ENCODE measurements at places on chromosomes 4 and X.
A peak's percentile ranks its signal among the peaks of the same experiment; 100 is the strongest.

DNA sequence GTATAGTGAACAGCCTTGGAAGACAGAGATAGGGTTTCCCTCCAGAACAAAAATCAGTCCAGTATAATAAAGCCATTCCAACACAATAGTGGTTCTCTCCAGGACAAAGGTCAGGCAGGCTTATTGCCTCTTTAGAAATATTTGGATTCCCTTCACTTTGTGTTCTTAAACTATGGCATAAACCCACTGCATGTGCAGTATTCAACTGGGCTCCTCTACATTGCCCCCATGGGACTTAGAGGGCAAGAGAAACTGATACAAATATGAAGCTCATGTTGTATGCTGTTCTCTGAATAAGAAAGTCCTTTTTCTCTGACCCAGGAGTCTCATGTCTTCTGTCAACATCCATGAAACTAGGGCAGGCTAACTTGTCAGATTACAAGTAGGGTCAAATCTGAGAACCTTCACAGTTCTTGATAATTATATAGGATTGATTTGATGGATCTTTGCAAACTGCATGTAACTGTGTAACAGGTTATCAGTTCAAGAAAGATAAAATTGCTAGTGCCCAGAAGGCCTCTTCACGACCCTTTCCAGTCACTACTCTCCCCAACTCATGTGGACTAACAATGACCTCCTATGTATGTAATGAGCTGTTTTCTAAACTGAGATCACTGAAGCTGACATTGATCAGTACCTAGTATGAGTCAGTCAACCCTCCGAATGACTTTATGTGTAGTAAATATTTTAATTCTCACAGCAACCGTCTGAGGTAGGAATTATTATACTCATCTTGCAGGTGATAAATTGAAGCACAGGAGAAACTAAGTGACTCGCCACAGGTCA, 31.9 kb upstream of the FAM9C start:
- no peak for DNase-seq

DNA sequence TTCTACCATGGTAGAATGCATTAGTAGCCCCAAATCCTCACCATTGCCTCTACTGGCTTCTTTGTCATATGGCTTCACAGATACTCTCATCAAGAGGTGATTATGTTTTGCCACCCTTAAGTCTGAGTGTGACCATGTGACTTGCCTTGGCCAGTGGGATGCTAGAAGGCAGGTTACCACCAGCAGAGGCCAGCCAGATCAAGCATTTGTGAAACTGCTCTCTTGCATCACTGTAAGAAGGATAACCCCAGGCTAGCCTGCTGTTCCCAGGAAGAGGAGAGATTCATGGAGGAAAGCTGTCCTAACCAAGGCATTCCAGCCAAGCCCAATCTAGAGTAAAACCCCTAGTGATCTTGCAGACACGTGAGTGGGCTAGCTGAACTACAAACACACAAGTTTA, 46.8 kb downstream of the USP46 start:
- no peak for DNase-seq

DNA sequence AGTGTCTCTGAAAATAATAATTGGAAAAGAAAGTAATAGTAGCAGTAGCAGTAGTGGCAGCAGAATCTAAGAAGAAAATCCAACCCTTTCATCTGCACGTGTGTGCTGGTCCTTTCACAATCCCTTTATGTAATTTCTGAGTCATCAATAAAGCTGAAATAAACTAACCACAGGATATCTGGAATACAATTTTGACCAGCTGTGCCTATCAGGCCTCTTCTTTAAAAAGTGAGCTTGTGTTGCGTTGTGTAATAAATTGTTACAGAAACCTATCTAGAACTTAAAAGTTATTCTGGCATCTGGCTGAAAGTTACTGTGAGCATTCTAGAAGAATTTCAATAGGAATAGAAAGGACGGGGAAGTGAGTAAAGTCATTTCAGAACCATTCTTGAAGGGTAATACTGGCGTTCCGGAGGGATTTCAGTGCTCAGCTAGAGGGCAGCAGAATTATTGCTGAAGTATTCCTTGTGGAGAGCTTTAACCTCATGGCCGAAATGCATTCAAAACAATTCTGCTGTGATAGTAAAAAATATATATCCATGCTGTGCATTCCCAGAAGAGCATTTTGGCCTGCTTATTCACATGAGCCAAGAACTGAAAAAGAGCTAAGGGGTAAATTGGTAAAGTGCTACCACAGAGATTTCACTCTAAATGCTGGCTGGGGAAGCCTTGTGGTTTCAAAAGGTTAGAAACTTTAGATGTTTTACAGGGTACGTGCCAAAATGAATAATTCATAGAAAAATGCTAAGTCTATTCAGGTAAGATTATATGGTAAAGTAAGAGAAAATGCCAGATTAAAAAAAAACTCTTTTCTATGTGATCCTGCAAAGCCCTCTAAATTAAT, 260.6 kb downstream of the NKX6-1 start:
- no peak for DNase-seq

GRCh38 chrX:136162827-136163570, 15.7 kb downstream of the FHL1 start:
- no peak for DNase-seq

DNA sequence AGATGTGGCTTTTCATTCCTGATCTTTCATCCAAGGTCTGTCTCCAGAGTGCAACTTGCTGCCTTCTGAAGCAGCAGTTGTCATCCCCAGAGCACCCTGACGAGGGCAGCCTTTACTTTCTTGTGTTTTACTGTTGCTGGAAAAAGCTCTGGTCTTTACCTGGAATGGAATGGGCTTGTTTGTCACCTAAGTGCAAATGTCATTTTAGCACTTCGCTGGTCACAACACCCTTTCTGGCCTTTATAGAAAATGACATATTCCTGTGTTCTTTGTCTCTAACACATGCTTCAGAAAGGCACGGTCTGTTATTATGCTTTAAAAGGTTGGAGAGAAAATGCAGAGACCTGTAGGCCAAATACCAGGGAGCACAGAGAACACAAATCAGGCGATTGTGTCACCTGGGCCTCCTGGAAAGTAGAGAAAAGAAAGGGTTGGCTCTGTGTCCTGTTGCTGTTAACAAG, 332.7 kb upstream of the IGFBP7 start:
- DNase-seq = no peak

- DNase-seq = no peak
Measured at GRCh38 chr4:337932-338758, 531 bp downstream of the ZNF141 start.

- DNase-seq = no peak
Measured at GRCh38 chr4:14434916-14435315, 567.4 kb upstream of the CPEB2 start.

- DNase-seq = no peak
Measured at GRCh38 chr4:156815717-156816359, 155.8 kb downstream of the PDGFC start.

DNA sequence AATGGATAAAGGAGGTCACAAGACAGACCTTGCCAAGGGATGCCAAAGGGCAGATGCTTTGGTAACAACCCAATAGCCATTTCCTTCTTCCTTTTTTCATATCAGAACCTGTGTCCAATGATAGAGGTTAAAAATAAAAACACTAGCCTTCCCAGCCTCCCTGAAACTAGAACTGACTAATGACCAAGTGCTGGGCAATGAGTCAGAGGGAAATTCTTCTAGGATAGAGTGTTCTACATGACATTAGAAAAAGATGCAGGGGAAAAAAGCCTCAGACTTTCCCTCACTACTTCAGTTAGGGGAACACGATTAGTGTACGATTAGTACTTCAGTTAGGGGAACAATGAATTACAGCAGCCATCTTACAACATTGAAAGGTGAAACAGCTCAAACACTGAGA, 29.3 kb upstream of the FAM47C start:
- DNase-seq = no peak

- no peak for DNase-seq
Measured at GRCh38 chr4:123468479-123469031, 72.0 kb downstream of the SPRY1 start.

- DNase-seq = no peak
Measured at GRCh38 chr4:176475067-176475466, 155.3 kb downstream of the SPCS3 start.

DNA sequence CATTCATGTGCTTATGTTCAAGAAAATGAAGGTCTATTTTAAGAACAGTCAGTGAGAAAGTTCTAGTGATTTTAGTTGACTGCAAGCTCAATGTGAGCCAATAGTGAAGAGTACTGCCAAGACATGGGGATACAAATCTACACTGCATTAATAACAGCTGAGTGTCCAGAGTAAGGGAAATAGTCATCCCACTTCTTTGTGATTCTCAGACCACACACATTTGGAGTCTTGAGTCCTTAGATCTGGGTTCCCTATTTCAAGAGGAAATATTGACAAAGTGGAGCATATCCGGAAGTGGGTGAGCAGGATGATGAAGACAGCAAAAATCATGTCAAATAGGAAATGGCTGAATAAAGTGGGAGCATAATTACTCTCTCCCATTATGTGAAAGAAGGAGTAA, 171.1 kb downstream of the LARP7 start:
- DNase-seq = no peak

- DNase-seq = no peak
Measured at GRCh38 chr4:25867781-25868294, 5.0 kb upstream of the SEL1L3 start.

- no peak for DNase-seq
Measured at GRCh38 chr4:85732124-85732523, 257.2 kb downstream of the ARHGAP24 start.

GRCh38 chrX:123849096-123849495, 10.8 kb upstream of the XIAP start:
- DNase-seq = no peak

DNA sequence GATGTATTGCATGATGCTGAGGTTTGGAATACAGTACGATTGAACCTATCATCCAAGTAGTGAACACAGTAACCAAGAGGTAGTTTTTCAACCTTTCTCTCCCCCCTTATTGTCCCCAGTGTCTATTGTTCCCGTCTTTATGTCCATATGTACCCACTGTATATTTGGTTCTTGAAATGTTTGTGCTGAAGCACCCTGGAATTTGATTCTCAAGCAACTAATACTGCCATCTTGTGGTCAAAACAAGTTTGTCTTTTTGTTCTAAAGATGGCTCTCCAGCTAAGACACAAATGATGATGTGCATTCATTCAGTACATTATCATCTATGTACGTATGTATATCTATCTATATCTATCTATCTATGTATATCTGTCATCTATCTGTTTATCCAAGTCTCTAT, 33.5 kb upstream of the DCX start:
- no peak for DNase-seq

GRCh38 chr4:78129383-78130108, 72.4 kb downstream of the FRAS1 start:
- DNase-seq = no peak

DNA sequence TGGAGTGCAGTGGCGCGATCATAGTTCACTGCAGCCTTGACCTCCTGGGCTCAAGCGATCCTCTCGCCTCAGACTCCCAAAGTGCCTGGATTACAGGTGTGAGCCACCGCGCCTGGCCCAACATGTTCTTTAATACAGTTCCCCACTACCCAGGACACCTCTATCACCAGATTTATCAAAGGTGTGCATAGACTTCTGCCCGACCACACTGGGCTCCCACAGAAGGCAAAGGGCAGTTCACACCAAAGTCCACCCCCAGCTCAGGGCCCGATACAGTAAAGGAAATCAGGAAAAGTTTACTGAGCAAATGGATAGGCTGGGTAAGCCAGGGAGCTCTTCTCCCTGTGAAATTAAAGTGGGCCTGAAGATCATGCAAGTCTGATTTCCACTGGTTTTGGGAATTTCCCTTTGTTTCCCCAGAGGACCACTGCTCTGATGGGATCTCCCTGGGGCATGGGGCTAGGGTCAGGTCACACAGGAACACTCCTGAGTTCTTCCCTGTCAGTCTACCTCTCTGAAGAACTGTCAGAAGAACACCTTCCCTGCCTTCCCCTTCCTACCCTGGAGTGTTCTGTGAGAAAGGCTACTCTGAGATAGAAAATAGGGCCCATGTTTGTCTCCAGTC, 17.7 kb upstream of the PIM2 start:
- no peak for DNase-seq

- no peak for DNase-seq
Measured at GRCh38 chr4:173411106-173411693, 12.3 kb upstream of the SCRG1 start.

DNA sequence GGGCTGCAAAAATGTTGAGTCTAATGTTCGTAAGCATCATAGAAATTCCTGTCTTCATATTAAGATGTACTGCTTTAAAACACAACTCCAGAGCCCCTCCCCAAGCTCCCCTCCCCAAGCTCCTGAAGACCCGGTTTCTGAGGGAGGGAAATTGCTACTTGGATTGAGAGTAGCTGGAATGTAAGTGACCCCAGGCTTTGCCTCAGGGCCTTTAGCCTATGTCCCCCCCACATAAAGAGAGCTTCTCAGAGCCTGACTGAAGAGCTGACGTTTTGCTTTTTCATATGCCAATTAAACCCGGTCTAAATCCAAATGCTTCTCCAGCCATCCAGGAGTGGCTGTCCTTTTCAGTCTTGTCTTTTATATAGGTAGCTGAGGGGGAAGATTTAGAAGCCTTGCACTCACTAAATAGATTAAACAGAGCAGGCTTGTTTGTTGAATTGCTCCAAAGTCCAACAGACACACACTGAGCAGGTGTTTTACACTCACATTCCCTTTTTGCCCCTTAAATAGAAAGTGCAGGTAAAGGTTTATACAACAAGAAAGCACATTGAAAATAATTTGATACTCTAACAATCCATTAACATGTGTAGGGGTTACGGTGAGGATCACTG, 19.6 kb downstream of the ARX start:
- DNase-seq = no peak

GRCh38 chr4:129988957-129989356, 893.0 kb downstream of the C4orf33 start:
- DNase-seq = no peak

GRCh38 chrX:16319929-16320328, 152.6 kb downstream of the MAGEB17 start:
- peak; percentile 13 for DNase-seq

- DNase-seq = no peak
Measured at GRCh38 chr4:833156-833555, 7.2 kb upstream of the CPLX1 start.

GRCh38 chr4:172152284-172152683, 339.1 kb downstream of the GALNTL6 start:
- DNase-seq = no peak

DNA sequence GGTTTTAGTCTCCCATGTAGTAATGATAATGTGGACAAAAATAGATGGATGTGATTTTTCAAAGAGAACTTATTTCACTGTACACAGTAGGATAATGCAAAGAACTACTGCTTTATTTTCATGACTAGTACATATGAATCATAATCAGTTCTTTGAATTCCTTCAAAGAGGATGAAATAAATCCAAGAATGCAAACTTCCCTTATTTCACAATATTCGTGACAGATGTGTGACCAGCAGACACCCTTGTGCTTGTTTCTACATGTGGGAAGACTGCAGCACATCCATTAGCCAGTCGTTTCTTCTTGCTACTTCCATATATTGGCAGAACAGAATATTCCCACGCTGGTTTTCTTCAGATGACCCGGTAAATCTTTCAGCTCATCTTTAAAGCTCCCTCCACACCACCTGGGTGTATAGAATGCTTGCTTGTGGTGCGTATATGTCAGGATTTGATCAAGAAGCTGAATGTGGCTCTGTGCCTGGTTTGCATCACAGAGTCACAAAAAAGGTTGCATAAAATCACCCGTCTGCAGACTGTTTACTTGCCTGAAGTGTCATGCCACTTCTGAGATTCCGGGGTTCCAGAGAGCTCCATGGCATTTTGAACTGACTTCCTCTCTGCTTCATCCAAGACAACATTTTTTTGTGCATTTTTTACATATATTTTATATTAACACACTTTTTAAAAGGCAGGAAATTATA, 47.7 kb upstream of the FAT4 start:
- DNase-seq = peak; percentile 23

Measured in AG04450 (cell line).